ENCODE measurements at places on chromosomes 11 and 22.

DNA sequence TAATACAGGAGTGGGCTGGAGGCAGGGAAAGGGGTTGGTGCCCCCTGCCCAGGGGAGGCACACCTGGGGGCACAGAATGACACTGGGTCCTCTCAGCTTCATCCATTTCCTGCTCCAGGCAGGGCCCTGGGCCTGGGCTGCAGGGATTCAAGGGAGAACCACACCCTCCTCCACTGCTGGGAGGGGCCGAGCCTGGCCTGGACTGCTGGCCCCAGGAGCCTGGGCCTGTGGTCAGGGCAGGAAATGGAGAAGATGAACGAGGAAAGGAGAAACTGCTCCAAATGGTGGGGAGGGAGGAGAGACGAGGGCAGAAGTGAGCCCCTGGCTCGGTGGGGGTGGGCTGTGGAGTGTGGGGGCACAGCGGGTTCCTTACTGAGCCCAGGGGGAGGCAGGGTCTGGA lies 38.1 kb upstream of the KCNQ1OT1 start:
- no peak for DNase-seq

- no peak for DNase-seq
These were observed 88.4 kb upstream of the RTL6 start for GRCh38 chr22:44586351-44586990.

DNA sequence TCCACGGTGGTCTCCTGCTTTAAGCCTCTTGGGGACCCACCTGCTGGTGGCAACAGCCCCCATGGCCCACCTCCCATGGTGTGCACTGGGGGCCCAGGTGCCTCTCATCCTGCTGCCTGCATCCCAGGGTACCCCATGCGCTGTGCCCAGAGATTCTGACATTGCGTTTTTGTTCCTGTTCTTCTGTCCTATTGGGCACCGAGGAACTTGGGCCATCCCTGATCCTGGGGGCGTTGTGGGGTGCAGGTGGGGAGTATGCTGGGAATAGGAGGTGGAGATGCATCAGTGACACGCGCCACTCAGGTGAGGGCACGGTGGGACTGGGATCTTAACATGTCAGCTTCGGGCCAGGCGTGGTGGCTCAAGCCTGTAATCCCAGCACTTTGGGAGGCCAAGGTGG lies 12.4 kb upstream of the NAP1L4 start:
- DNase-seq: no peak

- DNase-seq: no peak
These were observed 2.2 kb upstream of the P2RX6 start for GRCh38 chr22:21012446-21013407.

DNA sequence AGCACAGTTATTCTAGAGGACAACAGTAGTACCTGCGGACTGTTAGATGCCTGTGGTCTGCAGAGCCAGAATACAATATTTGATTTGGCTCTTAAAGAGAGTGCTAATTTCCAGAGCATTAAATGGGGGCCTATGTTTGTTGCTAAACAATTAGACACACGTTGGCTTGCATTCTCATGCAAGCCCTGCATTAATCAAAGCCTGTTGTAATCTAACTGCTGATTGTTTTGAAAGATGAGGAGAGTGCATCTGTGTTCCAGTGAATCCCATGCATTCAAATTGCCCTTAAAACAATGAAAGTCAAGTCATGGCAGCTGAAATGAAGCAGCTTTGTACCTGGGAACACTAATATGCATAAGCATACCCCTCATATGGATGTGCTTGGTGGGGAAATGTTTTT lies 419.4 kb downstream of the DYNC2H1 start:
- DNase-seq: no peak

- DNase-seq: no peak
These were observed 16.2 kb downstream of the CTTN start for GRCh38 chr11:70414341-70415100.

- no peak for DNase-seq
These were observed 106.9 kb downstream of the ADAMTS15 start for GRCh38 chr11:130555251-130555841.

DNA sequence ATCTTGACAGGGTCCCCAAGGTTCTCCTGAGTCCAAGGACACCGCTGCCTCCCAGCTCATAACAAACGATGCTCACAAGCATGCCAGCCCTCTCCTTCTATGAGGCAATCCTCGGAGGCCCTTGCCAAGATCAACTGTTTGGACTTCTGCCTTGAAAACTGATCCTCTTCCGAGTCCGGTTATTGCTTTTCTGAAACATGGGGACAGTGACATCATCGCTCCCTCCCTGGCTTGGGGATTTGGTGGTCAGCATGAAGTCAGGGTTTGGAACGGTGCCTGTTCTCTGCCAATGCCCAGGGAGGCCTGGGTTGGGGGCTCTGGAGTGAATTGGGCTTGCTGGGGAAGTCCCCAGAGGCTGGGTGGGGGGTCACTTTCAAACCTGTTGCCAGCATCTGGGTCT lies 149.3 kb downstream of the FBXO7 start:
- no peak for DNase-seq

DNA sequence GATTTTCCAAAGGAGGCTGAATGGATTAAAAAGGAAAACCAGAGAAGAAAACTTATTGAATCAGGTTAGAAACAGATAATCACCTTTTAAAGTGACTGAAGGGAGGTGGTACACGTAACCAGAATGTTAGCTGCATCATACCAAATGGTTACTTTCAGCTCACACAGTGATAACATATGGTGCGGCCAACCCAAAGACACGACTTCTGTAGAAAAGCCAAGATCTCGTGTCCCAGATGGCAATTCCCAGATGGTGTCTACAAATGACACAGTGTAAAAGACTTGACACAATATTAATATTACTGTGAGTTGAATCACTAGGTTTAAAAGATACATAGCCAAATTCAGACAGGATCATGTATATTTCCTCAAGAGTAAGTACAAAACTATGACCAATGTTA lies 5.2 kb downstream of the PPP2R1B start:
- no peak for DNase-seq

DNA sequence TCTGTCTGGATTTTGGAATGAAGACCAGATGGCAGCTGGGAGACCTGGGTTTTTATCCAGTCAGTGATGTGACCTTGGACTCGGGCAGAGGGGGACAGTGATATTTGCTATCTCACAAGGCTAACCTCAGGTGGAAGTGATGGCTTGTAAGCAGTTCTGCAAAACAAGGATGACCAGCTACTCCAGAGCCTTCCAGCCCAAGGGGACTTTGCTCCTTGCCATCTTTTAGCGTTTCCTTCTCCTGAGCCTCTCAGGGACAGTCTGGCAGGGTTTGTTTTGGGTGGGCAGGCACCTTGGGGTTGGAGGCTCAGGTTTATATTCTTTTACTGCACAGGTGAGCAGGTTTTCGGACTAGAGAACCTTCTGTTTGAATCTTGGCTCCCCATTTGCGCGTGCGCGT lies 9.5 kb upstream of the OSBP2 start:
- DNase-seq: no peak

DNA sequence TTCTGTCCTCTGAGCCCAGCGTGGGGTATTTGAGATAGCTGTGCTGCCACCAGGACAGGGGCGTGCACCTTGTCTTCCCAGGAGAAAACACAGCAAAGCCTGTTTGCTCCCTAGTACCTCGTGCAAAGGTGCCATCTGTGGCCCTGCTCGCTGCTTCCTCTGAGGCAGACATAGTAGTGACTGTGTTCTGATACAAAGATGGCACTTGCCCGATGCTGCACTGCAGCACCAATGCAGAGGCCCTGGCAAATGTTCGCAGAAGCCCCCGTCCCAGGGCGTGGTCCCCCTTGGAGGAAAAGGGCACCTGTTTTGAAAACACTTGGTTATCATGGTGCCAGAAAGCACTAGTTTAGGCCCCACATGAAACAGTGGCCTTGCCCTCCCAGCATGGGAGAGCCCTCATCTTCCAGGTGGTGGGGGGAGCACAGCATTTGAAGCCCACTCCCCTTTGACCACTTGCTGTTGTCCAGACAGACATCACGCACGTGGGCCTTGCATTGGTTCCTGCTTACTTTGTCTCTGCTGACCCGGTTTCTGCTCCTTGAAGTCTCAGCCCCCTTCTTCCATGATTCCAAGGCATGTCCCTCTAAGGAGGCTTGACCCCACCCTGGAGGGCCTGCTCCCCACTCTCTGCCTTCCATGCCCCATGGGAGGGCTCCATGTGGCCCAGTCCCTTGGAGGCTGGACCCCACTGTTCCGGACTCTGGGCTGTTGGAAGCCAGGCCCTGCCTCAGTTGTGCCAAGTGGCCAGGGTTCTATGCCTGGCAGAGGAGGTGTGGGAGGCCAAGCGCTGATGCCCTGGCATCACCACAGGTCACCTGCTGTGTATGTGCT lies 109.4 kb downstream of the KCNQ1OT1 start:
- DNase-seq: no peak

DNA sequence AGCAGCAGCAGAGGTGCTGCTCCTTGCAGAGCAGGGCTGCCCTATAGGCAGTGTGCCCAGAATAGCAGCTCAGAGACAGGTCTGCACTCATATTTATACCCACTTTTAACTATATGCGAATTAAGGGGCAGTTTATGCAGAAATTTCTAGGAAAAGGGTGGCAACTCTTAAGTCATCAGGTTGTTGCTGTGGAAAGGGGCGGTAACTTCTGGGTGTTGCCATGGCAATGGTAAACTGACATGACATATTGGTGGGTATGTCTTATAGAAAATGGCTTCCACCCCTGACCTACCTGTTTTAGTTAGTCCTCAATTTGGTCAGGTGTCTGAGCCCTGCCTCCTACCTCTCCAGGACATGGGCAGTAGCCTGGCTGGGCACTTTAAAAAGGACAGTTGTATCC lies 122.3 kb downstream of the ATXN10 start:
- DNase-seq: no peak

DNA sequence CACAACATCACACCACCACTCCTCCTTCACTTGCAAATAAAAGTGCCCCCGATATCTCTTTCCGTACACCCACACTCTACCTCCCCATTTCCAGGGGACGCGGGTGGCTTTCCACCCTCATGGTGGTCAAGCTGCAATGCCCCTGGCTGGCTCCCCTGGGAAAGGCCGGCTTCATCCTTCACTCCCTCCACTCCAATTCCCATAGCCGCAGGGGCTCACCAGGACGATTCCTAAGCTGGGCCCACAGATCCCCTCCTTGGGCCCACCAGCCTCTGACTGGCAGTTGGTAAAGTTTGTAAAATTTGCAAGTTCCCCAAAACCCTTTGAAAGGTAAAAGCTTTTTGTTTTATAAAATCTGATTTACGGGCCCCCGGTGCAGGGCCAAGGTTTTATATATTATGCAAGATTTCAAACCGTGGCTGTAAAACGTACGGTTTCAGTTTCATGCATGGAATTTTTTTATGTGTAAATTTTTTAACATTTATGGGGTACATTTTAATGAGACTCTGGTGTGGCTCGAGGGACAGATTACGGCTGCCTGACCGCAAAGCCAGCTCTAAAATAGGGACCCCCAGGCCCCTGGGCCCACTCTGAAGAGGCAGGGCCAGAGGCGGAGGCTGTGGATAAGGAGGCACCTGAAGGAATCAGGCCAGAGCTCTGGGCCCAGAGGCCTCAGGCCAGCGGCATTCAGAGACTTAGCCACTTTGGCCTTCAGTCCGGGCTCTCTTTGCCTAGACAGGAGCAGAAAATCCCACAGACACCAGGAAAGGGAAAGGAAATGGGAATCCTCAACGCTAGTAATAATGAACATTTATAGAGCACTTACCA lies 106.5 kb downstream of the FEZ1 start:
- no peak for DNase-seq

GRCh38 chr11:2754008-2754407 lies 54.2 kb upstream of the KCNQ1OT1 start:
- no peak for DNase-seq

- DNase-seq: no peak
These were observed 868 bp upstream of the SYCE3 start for GRCh38 chr22:50563413-50564160.

- no peak for DNase-seq
These were observed 2330.0 kb upstream of the RAG2 start for GRCh38 chr11:38927993-38928392.

DNA sequence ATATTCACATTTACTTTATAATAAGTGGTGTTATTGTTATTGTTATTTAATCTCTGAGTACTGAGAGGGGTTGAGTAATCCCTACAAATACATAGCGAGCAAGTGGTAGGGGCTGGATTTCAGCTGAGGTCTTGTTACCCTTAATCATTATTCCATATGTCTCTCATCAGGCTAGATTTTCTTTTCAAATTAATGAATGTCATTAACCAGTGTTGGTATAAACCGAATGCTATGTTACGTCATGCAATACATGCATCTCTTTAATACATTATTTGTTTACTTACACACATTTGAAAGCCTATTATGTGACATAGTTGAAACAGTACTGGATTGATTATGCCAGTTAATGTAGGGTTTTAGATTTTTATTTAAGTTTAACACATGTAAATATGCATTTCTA lies 18.9 kb downstream of the PDGFD start:
- DNase-seq: no peak

GRCh38 chr11:125451400-125452124 lies 44.5 kb downstream of the FEZ1 start:
- DNase-seq: no peak

GRCh38 chr22:36493690-36494110 lies 12.3 kb upstream of the TXN2 start:
- DNase-seq: no peak

DNA sequence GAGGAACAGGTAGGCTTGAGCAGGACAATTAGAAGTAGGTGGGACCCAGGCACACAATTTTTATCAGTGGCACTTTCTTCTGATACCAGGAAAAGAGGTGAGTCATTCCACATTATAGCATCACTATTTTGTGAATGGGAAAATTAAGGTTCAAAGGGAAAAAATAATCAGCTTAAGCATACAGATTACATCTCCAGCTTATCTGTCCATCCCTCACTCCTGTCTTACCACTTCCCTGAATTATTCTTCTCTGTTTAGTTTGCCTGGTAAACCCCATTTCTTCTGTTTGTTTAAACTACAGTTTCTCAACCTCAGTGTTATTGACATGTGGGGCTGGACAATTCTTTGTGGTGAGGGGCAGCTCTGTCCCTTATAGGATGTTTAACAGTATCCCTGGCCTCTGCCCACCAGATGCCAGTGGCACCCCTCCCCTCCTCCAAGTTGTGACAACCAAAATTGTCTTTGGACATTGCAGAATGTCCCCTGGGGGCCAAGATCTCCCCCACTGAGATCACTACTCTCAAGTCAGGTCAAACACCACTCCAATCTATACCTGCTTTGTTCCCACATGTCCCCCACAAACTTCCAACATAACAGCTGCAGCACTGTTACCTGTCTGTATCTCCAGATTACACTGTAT lies 8.5 kb upstream of the XBP1 start:
- no peak for DNase-seq

DNA sequence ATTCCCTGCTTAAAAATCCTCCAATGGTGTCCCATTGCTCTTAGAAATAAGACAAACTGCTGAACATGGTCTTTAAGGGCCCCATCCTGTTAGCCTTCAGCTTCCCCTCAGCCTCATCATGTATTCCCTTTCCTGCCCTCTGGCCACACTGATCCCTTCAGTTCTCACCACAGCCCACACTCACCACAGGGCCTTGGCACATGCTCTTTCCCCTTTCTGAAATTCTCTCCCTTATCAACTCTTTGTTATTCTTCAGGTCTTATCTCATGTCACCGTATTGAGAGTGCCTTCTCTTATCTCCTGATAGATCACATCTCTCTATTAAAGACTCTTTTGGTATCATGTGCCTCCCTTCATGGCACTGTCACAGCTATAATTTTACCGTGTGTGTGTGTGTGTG lies 167.8 kb upstream of the MPPED2 start:
- no peak for DNase-seq

- DNase-seq: no peak
These were observed 7.5 kb upstream of the HTR3A start for GRCh38 chr11:113967361-113967760.

GRCh38 chr22:28978158-28978557 lies 83.5 kb downstream of the C22orf31 start:
- no peak for DNase-seq

Measured in activated naive CD4-positive, alpha-beta T cell treated with anti-CD3 and anti-CD28 coated beads, Interleukin-2, amount 50 U/mL, for 16 hours (primary cell).